ENCODE measurements at places on chromosomes 2 and 18.

DNA sequence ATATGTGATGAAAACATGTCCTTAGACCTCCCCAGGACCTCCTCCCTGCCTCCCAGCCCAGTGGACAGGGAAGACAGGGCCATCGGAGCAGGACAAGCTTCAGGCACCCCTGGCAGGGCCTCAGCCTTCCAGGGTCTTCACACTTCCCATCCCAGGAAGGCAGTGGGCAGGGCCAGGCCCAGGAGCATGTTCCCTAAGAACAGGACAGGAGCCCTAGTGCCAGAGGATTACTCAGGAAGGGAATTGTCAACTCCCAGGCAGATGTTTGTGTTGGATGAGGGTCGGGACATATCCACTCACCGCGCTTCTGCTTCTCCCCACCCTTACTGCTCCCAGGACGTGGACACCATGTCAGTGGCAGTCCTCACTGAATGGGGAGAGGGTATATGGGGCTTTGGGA lies 138.9 kb downstream of the TNS1 start:
- no peak for DNase-seq

- DNase-seq: no peak
Observed at GRCh38 chr2:225429717-225430116, 30.2 kb downstream of the NYAP2 start.

DNA sequence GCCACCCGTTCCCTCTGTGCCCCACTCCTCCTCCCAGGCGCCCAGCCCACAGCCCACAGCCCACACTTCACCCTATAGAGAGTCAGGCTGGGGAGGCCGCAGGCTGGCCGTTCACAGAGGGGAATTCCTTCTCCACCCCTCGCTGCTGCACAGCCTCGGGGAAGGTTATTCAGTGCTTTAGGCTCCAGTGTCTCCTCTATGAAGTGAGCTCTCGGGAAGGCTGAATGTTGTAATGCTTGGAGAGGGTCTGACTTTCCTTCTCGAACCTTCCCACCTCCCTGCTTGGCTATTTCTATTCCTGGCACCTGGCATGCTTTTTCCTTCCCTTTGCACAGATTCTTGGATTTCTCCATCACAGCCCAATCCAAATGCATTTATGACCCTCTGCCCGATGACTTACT lies 62.5 kb upstream of the SMAD7 start:
- DNase-seq: no peak

GRCh38 chr18:9765501-9765900 lies 57.4 kb downstream of the RAB31 start:
- DNase-seq: peak; percentile 64

- DNase-seq: no peak
Observed at GRCh38 chr2:67625690-67626475, 228.8 kb downstream of the ETAA1 start.

DNA sequence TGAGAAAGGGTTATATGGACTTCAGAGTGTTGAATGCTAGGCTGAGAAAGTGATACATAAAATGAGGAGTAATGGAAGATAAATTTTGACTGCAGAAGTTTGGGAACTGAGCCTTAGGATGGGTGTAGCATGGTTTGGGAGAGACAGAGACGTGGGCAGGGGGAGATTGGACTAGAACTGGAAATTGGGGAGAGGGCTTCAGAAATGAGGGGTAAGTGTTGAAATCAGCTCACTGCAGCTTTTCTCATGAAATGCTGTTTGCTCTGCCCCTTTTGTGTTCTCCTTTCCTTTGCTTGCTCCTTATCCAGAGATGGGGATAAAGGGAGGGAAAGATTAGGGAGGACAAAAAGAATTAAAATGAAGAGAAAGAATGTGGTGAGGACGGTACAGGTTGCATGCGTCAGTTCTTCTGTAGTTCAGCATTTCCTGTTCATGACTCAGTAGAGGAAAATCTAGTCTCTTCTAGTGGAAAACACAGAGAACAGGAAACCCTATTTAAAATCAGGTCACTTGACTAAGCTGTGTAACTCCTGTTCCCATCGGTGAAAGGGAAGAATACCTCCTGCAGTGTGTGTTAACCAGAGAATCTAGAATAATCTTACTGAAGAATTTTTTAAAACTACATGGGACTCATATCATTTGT lies 105.6 kb downstream of the CRIM1 start:
- no peak for DNase-seq

GRCh38 chr2:151708788-151709187 lies 25.5 kb downstream of the NEB start:
- no peak for DNase-seq

DNA sequence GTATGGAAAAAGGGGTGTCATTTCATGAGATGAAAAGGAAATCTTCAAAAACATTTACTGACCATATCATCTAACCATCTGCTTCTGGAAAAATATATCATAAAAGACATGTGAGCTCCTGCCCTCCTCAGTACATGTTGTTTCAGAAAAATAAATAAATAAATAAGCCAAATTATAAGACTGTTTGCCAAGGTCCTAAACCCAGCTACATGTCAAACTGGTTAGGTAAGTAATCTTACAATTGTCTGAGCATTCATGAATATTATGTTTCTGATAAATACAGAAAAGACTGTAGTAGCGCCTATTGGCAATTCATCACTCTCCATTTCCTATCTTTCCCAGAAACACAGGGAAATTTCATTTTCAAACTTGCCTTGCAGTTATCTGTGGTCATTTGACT lies 138.9 kb upstream of the SETBP1 start:
- no peak for DNase-seq

DNA sequence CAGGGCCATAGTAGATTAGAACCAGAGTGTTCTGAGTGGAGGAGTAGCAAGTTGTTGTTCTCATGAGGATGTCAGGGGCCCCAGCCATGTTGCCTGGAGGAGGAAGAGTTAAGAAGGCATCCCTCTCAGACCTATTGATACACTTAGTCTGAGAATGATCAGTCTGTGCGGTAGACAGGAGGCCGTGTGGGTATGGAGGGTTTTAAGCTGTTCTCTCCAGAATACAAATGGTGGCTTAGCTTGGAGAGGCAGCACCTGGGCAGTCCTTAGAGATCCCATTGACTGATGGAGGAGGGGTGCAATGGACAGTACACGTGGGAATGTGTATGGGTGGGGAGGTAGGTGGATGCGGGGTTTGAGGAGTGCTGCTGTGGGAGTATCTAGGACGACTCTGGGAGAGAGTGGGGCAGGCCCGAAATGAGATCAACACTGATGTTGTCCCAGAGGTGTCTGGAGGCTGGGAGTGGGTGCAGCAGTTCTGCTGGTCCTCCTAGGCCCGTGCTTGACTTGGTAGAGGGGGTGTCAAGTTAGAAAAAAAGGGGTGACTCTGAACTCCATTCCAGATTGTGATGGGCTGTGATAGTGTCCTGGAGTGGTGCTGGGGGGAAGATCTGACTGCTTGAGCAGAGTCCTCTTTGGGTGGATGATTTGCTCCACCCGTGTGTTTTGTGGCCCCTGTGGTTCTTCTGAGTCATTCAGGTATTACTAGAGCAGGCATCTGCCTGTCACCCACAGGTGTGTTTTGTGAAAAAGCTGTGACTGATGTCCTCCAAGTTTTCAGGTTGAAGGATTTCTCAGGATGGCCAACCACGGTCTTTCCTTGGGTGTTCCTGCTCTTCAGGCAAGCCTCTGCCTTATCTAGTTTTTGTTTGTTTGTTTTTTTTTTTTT lies 44.7 kb downstream of the C2orf42 start:
- no peak for DNase-seq

- no peak for DNase-seq
Observed at GRCh38 chr18:13480571-13481255, 245.6 kb downstream of the FAM210A start.

DNA sequence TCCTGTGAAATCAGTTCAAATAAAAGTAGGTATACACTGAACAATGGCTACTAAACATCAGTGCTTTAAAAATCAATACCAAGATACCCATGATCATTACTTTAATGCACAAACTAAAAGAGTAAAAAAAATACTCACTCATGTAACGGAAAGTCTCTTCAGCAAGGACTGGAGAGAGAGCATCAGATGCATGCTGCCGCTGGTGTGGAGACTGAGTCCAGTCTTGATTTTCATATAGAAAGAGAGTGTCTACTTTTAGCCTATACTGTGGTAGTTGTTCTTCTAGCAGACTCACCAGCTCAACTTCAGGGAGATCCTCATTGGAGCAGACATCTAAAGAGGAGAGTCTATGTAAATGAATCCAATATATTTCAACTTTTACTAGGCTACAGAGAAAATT lies 44.0 kb downstream of the TRAK2 start:
- DNase-seq: no peak

DNA sequence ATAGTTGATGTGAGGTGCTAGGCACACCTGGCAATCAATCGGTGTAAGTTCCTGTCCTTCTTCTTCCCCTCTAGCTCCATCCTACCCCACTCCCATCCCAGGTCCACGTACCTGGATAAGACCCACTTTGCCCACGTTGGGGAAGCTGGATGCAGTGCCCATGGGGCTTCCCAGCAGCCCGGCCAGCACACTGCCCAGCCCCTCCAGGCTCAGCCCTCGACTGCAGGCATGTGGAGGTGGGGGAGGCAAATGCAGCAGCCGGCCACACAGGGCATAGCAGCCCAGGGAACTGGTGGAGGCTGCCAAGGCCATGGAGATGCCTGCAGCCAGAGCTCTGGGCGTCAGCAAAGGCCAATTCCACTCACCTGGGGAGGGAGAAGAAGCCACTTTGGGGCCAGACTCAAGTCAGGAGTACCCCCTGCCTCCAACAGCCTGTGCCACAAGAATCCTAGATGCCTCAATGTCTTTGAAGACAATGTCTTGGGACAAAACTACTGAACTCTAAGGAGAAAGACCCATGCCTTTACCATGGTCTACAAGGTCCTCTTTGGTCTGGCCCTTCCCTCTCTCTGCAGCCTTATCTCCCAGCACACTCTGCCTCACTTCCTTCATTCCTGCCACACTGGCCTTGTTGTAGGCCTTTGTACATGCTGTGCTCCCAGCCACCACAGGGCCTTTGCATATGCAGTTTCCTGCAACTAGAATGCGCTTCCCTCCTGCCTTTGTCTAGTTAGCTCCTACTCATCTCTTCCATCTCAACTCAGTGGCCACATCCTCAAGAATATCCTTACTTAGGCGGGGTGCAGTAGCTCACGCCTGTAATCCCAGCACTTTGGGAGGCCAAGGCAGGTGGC lies 4.5 kb downstream of the SLC23A3 start:
- DNase-seq: no peak

DNA sequence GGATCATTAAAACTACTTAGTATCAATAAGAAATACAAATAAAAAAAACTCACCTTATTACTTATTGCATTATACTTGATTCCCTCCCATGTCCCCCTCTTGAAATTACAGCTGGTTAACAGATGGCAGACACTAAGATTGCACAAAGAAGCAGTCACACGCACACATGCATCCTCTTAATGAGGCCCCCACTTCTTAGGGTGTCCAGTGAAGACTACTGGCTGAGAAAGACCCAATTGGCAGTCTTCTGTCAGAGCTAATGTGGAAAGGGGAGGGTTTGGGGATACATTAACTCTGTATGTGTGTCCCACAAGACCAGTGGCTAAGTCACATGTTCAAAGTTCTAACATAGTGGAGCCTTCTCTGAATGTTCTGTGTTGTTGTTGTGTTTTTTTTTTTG lies 210.7 kb downstream of the MTX2 start:
- DNase-seq: no peak

GRCh38 chr18:55981712-55982475 lies 393.9 kb upstream of the TCF4 start:
- DNase-seq: no peak

DNA sequence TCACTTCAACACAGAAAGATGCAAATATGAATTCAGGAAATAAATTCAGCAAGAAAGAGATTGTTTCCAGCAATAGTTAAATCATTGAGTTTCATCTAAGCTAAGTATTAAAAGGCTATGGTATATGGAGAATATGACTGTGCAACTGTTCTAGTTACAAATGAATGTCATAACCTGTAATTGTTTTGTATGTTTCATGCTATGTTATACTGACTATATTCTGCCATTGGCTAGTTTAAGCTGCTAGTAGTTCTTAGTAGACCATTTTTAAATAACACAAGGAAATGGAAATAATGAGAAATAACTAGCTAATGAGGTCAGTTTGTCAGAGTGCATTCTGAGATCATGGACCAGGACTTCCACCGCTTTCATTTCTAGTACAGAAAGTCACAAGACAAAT lies 1154.9 kb upstream of the TMEFF2 start:
- DNase-seq: no peak

- DNase-seq: no peak
Observed at GRCh38 chr18:24968238-24968775, 383.7 kb downstream of the ZNF521 start.

DNA sequence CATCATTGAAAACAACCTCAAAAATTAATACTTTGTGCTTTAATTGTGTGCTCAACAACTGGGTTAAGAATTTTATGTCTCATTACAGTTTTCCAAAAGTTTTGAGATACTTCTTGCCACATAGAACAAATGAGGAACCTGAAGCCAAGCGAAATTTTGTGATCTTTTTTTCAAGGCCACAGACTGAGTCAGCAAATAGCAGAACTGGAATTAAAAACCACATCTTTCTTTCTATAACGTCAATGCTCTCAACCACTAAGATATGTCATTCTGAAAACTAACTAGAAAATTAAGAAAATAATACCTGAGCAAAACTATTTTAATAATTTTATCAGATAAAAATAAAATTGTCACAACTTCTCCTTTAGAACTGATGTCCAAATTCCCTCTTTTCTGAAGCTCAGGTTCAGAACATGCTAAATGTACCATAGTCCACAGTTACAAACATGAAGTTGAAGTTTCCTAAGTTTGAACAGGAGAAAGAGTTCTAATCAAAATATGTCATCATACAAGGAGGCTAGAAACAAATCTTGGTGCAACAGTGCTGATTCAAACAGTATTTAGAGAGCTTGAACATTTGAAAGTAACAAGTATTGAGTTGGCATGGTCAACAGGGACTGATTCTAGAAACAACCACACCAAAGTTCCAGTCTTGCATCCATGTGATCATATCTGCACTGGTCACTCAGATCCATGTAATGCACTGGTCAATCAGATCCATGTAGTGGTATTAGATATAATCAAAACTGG lies 27.6 kb upstream of the CALCRL start:
- DNase-seq: no peak

GRCh38 chr18:48595703-48596218 lies 56.9 kb downstream of the CTIF start:
- DNase-seq: no peak

GRCh38 chr2:129755786-129756185 lies 223.7 kb upstream of the RAB6C start:
- DNase-seq: no peak

GRCh38 chr2:187274146-187274545 lies 173.9 kb downstream of the CALCRL start:
- no peak for DNase-seq

DNA sequence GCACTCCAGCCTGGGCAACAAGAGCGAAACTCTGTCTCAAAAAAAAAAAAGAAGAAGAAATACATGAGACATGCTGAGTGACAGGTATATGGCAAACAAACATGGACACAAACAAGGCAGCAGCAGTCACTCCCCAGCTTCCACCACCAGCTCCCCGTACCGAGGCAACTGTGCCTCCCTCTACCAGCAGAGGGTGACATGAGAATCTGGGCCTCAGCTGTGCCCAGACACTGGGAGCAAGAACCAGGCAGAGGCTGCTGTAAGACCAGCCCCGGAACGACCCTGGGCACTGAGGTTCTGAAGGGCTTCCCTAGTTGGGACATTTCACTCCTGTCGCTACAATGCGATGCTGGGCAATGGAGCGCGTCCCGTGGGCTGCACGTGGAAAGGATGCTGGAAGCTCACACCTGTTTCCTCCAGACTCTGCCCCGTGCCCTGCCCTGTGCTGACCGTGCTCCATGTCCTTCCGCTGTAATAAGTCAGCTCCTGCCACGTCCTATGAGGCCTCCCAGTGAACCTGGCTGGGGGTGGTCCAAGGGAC lies 37.1 kb downstream of the BOK start:
- no peak for DNase-seq

All from GF-D8 (cell line).